ENCODE measurements at places on chromosomes 2 and 18. TPM values are rescaled to one million over a fixed set of nuclear protein-coding genes. Genes with fewer than 3 reads are reported as not detected.
A peak's percentile ranks its signal among the peaks of the same experiment; 100 is the strongest.

DNA sequence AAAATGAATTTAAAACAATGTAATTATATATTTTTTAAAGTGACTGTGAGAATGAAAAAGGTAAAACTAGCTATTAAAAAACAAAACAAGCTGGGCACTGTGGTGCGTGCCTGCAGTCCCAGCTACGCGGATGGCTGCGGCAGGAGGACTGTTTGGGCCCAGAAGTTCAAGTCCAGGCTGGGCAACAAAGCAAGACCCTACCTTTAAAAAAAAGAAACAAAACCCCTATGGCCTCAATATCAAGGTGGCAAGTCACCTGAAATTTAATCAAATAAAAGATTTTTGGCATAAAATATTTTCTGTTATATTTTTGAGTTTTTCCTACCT lies 46.9 kb upstream of the STRN start:
- H3K4me3 ChIP-seq, result no peak overlapping the region
- H3K27me3 ChIP-seq, result no peaks in the 10 kb centered on the region
- H3K36me3 ChIP-seq, result peaks cover 3% of the 10 kb centered on the region
- H3K27ac ChIP-seq, result no peak overlapping the region

GRCh38 chr2:80852808-80853139 lies 548.2 kb upstream of the LRRTM1 start:
- H3K4me1 ChIP-seq, result no peaks in the 10 kb centered on the region
- no peaks in the 10 kb centered on the region for H3K36me3 ChIP-seq
- H3K27ac ChIP-seq, result no peak overlapping the region
- H3K27me3 ChIP-seq, result no peaks in the 10 kb centered on the region
- no peak overlapping the region for H3K4me3 ChIP-seq

DNA sequence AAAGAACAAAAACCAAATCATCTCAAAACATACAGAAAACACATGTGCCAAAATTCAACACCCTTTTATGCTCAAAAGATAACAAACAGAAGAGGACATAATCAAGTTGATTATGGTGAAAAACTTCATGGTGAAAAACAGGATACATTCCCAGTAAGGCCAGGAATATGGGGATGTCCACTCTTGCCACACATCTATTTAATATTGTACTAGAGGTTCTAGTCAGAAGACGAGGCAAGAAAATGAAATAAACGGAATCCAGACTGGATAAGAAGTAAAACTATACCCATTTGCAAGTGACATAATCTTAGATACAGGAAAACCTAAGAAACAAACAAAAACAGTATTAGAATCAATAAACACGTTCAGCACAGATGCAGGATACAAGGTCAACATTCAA lies 40.8 kb downstream of the MAP3K2 start:
- no peak for DNase-seq
- no peak overlapping the region for H3K4me3 ChIP-seq
- H3K27ac ChIP-seq, result no peak overlapping the region
- no peaks in the 10 kb centered on the region for H3K4me1 ChIP-seq
- H3K27me3 ChIP-seq, result no peaks in the 10 kb centered on the region

DNA sequence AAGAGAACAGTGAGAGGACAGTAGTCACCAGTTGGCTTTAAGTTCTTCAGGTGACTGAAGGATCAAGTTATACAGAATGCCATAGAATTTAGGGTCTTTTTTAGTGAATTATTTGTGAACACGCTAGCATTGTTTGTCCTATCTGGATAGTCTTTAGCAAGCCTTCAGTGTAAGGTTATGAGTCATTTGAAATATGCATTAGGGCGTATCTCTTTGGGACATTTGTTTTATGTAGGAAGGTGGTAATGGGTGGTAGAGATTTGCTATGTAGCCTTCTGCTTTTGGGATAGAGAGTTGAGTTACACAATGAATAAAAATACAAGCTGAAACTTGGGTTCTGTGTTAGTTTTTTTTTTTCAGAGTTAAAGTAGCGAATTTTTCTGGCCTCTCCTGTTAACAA lies 13.0 kb downstream of the ACTR2 start:
- H3K4me3 ChIP-seq, result no peak overlapping the region
- no peak overlapping the region for H3K27ac ChIP-seq
- no peak for DNase-seq
- H3K36me3 ChIP-seq, result peaks cover 17% of the 10 kb centered on the region
- H3K4me1 ChIP-seq, result no peaks in the 10 kb centered on the region
- no peaks in the 10 kb centered on the region for H3K27me3 ChIP-seq

DNA sequence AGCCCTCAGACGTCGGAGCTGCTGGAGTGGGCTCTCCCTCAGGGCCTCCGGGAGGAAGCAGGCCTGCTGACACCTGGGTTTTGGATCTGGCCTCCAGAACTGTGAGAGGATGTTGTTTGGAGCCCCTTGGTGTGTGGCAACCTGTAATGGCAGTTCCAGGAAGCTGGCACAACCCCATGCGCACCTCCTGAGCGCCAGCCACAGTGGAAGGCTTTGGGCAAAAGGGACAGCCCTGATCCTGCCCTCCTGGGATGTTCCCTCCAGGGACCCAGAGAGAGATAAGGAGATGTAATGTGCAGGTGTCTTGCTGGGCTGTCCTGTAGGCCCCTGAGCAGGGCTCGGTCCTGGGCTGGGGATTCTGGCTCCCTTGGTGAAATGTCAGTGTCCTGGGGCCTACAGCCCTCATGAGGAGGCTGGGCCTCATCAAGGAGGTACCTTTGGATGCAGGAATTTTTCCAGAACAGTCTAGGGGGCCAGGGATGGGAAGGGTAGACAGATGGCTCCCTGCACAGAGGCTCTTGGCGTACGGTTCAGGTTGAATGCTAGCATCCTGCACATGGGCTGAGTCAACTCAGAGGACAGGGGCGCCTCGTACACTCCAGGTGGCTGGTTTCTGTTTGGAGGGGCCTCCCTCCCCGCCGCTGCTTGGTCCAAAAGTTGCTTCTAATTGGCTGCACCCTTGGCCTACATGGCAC lies 61.1 kb downstream of the ASB1 start:
- no peaks in the 10 kb centered on the region for H3K4me1 ChIP-seq
- peak; percentile 20 for DNase-seq
- H3K27ac ChIP-seq, result no peak overlapping the region
- H3K36me3 ChIP-seq, result no peaks in the 10 kb centered on the region
- H3K27me3 ChIP-seq, result no peaks in the 10 kb centered on the region

DNA sequence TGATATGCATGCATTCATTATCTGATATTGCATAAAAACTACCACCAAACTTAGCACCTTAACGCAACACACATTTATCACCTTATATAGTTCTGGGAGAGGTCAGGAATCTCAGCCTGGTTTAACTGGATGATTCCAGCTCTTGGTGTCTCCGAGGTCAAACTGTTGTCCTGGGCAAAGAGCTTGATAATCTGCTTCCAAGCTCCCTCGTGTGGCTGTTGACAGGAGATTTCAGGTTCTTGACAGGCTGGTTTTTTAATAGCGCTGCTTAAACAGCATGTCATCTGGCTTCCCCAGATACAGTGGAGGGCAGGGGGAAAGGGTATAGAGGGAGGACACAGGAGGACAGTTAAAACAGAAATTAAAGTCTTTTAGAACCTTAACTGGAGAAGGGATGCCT lies 785.0 kb downstream of the CNTNAP5 start:
- no peak overlapping the region for H3K27ac ChIP-seq
- H3K4me1 ChIP-seq, result no peaks in the 10 kb centered on the region
- H3K4me3 ChIP-seq, result no peak overlapping the region
- no peaks in the 10 kb centered on the region for H3K27me3 ChIP-seq
- DNase-seq, result peak; percentile 59

DNA sequence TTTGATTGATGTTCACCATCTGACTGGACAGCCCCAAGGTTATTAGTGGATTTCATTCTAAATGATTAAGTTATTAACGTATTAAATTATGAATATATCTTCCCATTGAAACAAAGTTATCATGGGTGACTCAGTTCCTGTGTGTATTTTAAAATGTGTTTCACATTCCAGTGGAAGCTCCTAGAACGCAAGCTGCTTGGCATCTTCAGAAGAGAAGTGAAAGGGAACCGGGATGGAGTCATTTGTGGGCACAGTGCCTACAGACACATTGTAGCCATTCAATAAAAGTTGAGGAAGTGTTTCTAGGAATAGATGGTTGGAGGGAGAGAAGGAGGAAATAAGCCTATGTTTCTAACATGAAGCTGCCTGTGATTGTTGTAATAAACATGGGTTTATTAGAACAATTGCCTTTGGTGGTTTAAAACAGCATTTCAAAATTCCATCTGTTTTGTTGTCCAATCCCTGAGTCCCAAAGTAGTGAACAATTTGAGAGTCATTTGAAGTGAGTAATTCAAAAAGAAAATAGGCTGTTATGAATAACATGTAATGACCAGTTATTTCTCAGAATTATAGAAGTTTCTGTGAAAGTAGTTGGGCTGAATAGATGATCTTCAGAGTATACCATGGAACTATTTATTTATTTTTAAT lies 143.5 kb downstream of the PKP4 start:
- no peaks in the 10 kb centered on the region for H3K27me3 ChIP-seq
- DNase-seq, result no peak
- H3K36me3 ChIP-seq, result peaks cover 2% of the 10 kb centered on the region

The SPATA3 gene
- not detected for total RNA-seq

The ANKRD30BL gene
- total RNA-seq, result not detected

DNA sequence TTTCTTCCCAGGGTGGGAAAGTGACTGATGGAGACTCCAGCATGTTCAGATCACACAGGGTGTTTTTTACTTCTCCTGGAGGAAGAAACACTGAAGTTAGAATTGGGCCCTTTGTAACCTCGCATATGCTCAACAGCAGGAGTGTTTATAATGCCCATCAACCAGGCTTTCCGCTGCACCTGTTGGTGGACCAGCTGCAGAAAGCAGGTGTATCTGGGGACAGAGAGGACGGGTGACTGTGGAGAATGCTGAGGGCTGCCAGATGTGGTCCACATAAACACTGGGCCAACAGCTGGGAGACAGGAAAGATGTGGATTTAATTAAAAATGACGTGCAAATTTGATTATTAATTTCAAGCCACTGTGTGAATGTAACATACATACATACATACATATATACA lies 335.5 kb upstream of the SPRED2 start:
- H3K4me3 ChIP-seq, result no peak overlapping the region
- H3K27ac ChIP-seq, result no peak overlapping the region
- no peaks in the 10 kb centered on the region for H3K36me3 ChIP-seq
- no peak for DNase-seq

DNA sequence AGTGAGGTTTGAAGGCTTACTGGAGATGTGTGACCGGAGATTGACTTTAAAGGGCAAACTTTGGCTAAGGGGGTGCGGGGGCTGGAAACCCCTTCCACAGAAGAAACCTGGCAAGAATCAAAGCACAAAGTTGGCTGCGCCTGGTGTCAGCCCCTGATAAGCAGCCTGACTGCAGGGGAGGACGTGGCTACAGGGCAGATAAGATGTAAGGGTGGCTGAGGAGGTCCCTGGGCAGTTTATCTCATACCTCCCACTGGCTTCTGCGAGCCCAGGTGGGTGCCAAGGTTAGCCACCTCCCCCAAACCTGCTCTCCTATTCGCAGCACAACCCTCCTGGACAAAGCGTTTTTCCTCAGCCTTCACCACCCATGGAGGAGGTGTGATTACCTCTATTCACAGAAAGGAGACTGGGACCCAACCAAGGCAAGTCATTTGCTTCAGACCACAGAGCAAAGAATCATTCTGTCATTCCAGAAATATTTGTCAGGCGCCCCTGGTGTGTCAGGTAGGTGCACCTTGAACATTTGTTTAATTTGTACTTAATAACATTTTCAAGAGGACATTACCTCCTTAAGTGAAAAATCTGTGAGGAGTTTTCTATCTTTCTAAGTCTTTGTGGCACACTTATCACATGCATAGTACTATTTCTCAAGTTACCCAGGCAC lies 73.1 kb upstream of the IL1R1 start:
- no peak overlapping the region for H3K27ac ChIP-seq
- no peak for DNase-seq
